ENCODE measurements at places on chromosomes 6 and 20.

DNA sequence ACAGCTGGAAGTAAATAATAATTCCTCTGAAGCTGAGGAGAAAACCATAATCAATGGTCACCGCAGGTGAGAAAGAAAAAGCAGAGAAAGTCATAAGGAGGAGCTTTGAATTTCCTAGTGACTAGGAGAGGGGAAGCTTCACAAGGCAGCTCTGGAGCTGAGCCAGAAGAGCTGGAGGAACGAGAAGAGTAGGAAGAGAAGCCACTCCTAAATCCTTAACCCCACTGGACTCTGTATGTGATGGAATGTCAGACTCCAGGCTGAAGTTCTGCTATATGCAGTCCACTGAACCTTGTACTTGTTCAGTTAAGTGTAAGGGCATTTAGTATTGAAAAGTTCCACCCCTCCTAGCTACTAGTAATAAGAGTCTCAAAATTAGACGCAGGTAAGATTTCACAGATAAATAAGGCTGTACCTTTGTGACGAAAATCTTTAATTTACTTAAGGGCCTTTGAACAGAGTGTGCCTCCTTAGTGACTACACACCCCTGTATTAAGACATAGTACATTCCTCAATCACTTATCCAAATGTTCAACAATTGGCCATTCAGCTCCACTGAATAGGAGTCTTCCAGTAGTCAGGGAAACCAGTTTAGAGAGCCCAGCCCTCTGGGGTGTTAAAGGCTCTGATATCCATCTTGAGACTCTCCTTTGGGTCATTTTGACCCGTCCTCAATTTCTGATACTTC is 71.4 kb upstream of the UFL1 start:
- DNase-seq = no peak

GRCh38 chr6:52511163-52511562 is 65.7 kb downstream of the TRAM2 start:
- DNase-seq = no peak

DNA sequence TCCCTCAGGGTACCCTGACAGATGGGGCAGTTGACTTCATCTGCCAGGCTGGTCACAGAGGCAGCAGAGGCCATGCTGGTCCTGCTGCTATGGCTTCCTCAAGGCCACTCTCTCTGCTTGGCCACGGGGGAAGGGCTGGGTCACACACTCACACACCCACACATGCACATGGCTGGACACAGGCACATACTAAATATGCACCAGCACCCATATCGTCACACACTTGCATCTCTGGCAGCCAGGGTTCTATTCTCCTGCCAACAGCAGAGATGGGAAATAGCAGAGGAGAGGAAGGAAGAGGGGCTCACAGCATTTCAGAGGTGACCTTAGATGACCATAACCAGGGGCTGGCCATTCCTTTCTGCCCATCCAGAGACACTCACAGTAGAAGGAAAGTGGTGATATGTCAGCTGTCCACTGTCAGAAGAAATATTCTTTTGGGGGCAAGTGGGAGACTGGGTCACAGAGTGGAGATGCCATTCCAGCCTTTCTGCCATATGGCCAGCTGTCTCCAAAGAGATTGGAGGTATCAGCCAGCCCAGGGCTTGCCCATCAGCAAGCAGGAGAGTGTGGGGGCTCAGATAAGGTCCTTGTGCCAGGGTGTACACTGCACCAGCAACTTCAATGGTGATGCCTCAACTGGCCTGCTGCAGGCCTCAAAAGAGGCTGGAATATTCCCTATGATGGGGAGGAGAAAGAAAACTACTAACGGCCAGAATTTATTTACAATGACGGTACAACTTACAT is at the start of gene TRIM10:
TRIM10 (minus strand) TSS at position 427 of the 747 bp plus-strand sequence; CDS start at position 74, 353 bp downstream.
- no peak for DNase-seq

DNA sequence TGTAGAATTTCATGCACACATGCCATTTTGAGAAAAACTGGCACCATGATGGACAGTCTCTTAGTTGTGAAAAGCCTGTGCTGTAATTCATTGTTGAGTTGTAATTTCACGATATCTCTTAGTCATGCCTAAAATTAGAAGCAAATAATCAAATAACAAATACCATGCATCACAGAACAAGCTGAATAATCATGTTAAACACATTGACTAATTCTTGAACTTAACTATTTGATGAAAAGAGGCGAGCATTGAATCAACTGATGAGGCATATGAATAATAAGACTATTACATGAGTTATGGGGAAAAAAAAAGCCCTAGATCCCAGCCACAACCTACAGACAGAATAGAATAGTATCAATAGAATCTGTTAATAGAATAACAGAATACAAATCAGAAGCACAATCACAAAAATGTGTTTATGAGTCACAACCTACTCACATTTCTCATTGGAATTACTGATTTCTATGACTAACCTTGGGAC is 14.2 kb upstream of the RNF217 start:
- DNase-seq = no peak

DNA sequence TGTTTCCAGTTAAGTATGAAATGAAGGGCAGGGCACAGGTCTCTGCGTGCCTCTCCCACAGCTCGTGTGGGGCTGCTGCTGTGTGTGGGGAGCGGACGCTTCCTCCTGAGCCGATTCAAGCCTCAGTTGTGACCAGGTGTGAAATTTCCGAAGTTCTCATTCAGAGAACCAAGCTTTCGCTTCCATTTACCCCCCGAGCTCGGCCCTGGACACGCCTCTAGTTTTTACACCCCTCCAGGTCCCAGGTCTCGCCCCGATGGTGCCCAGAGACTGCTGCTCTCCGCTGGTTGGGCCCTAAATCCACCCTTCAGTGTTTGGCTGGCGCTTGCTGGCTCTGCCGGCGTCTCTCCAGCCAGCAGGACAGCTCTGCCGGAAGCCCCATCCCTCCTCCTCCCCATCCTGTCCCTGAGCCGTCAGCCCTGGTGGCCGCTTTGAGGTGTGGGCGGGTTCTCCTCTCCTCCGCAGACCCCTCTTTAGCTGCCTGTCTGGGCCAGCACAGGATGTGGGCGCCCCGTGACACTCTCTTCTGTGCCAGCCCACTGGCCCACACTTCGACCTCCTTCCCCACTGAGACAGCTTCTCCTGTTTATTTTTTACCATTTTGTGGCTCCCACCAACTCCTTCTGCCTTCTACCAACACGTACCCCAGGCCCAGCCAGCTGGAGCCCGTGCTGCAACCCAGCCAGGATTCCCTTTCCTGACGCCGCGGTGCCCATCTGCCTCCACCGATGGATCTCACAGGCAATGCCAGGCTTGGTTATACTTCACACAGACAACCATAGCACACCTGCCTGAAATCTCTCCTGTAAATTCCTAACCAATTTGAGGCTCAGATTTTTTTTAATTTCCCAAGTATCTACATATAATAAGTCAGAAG is 142.8 kb downstream of the DLL1 start:
- no peak for DNase-seq

DNA sequence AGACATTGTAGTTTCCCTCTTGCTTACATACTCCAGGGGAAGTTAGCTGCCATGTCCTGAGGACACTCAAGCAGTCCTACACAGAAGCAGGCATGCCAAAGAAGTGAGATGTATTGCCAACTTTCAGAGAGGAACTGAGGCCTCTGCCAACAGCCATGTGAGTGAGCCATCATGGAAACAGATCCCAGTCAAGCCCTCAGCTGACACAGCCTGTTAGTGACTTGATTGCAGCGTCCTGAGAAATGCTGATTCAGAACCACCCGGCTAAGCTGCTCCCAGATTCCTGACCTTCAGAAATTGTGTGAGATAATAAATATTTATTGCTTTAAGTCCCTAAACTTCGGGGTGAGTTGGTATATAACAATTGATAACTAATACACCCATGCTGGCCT is 38.1 kb downstream of the GSTA2 start:
- DNase-seq = no peak

DNA sequence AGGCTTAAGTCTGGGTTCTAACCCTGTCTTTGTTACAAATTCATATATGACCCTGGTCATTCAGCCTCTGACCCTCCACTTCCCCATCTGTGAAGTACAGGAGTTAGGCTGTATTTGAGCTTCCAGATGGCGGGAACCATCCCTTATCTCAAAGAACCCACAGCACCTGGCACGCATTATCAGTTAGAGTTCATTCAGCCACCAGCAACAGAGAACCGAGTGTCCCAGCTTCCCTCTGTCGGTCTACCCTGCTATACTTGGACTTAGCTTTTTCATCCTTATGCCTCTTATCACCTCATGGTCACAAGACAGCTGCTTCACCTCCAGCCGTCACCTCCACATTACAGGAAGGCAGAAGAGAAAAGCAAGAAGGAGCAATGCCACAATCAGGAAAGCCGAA is 147.8 kb downstream of the EYA2 start:
- DNase-seq = no peak

GRCh38 chr20:51526106-51526470 is 16.4 kb downstream of the NFATC2 start:
- no peak for DNase-seq

GRCh38 chr6:89506716-89507617 is 74.0 kb downstream of the ANKRD6 start:
- no peak for DNase-seq

- no peak for DNase-seq
Observed at GRCh38 chr6:33826537-33826936, 22.7 kb upstream of the MLN start.

DNA sequence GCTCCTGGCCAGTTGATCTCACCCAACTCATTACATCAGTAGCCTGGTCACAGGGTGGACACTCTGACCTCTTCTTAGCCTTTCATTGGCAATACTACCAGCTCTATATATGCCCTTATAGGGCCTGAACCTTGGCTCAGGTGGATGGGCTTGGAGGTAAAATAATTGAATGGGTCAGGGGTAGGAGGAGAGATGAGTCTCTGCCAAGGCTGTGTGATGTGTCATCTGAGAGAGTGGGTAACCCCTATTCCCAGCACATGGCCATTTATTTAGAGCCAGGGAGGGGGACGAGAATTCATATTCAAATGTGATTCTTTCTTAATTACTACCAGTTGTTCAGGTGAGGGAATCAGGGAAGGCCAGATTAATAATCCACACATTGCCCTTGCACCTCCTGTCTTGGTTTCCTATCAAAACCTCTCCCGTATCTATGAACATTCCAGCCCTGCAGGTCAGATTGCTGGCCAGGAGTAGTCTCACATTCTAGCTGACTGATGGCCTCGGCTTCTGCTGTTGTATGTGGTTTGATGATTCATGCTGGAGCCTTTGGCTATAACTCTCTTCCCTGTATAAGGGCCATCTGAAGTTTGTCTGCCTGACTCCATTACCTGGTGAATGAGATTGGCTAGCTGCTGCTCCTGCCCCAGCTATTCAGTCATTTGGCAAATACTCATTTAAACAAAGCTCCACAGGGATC is 13.4 kb downstream of the C20orf173 start:
- peak; percentile 15 for DNase-seq

DNA sequence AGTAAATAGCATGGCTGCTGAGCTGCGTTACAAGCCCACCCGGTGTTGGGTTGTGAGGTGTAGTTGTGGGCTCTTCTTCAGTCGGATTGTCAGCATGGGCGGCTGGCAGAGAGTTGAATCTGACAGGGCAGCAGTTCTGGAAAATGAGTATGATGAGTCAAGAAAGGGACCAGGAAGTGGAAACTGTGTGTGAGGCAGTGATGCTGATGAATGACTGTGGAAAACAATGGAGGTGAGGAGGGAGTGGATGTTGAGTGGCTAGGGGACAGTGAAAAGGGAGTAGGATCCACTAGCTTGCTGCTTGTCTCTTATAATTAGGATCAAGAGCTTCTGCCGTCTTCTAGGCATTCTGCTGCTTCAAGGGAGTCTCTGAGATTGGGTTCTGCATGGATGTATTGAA is 154.3 kb downstream of the ESR1 start:
- DNase-seq = no peak

- peak; percentile 2 for DNase-seq
Observed at GRCh38 chr6:97586344-97586743, 303.3 kb upstream of the MMS22L start.

DNA sequence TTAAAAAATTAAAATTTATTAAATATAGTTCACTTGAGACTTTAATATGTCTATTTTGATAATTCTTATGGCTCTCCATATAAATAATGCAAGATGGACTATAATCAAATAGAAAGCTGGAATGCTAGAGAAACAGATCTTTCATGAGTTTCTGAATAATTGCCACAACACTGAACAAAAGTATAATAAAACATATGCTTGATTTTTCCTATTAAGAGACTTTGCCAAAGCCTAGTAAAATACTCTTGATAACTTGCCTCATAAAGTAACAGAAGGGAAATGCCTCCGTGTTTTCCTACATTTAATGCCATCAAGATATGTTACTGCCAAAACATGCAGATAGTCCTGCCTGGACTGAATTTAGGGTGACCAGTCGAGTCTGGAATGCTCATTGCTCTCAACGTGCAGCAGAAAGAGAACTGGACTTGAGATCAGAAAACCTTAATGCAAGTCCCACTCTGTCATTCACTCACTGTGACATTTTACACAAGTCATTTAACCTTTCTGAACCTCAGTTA is 153.2 kb downstream of the AIG1 start:
- no peak for DNase-seq

- DNase-seq = no peak
Observed at GRCh38 chr6:2351090-2351489, 105.7 kb upstream of the GMDS start.

DNA sequence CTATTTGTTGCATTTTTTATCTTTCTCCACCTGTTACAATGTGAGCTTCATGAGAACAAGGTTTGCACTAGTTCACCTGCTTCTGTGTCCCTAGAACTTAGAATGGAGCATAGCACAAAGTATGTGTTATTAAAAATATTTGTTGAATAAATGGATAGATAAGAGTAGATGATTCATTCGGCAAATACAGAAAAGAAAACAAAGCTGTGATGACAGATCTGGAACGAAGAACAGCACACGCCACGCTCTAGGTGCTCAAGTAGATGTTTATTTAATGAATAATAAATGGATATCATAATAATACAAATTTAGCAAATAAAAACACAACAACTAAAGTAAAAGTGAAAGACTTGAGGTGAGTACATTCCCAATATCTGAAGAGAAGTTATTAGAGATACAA is 273.1 kb downstream of the HAO1 start:
- no peak for DNase-seq

- DNase-seq = no peak
Observed at GRCh38 chr6:167420858-167421766, 96.2 kb downstream of the TTLL2 start.

GRCh38 chr6:90952176-90952575 is 365.3 kb upstream of the MAP3K7 start:
- DNase-seq = no peak

DNA sequence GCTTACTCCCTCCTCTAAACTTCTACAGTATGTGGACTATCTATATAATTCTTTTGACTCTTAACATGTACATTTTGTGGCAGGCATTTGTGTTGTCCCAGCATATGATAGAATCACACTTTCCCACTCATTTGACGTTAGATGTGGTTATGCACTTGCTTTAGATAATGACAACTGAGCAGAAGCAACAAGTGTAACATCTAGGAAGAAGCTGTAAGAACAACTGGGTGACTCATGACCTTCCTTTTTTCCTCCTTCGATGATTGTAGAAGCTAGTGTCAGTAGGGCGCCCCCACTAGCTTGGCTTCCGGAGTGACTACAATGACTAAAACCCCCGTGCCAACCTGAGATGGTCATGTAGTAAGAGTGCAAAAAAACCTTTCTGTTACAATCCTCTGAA is 74.6 kb upstream of the CEP85L start:
- no peak for DNase-seq
